Activated naive CD4-positive, alpha-beta T cell treated with anti-CD3 and anti-CD28 coated beads for 36 hours (primary cell): ENCODE measurements at places on chromosomes 11 and 22. TPM values are rescaled to one million over a fixed set of nuclear protein-coding genes. Genes with fewer than 3 reads are reported as not detected.

GRCh38 chr11:70912226-70912840 lies 340.0 kb downstream of the SHANK2 start:
- DNase-seq: peak; percentile 10

AP1B1 gene
- 52.2 TPM for total RNA-seq

NXPE1 gene
- total RNA-seq: not detected

DNA sequence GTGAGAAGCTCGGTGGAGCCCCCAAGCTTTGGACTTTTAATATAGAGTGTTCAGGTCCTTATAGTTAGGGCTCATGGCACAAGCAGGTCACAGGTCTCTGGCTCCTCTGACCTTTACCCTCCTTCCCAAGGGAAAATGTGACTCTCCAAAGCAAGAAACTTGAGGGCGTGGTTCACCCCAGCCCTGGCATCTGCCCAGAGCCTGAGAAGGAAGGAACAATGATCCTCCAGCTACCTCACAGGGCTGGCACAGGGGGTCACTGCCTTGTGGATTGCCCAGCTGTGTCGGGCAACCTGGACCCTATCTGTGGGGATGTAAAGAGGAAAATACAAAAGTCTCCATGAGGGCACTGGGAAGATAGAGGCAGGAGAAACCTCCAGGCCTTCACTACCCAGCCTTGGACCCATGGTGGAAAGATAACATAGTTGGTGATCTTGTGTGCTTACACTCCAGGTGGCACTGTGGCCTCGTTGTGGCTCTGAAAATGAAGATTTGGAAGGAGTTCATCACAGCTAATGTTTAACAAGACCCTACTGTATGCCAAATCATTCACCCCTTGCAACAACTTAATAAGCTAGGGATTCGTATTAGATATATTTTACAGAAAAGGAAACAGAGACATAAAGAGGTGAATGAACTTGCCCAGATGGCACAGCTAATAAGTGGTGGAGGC lies 3.8 kb upstream of the ZNF195 start:
- no peak for DNase-seq

DNA sequence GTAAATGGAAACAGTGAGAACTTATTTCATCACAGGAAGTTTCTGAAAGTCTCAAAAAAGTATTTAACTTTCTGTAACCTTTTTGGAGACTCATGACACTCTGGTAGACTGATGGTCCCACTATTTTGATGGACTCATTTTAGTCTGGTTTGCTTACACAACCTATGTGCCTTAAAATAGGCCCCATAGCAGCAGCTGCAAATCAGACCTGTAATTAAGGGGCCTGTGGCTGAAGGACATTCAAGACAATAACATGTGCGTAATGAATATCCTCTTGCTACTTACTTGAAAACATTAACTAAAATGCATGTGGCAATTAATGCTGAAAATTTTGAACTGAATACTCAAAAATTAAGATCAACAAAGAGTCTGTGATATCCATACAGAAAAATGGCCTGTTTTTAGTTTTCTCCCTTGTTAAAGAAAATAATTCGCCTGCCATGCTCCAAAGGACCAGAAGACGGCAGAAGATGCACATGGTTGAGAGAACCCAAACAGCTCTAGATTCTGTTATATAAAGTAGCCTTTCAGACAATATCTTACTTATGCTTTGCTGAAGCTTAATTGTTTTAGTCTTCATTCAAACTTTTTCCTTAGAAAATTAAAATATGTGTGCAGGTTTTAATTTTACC lies 568.5 kb downstream of the KCNA4 start:
- no peak for DNase-seq

GRCh38 chr11:86802601-86803051 lies 2.3 kb downstream of the PRSS23 start:
- DNase-seq: peak; percentile 38

DNA sequence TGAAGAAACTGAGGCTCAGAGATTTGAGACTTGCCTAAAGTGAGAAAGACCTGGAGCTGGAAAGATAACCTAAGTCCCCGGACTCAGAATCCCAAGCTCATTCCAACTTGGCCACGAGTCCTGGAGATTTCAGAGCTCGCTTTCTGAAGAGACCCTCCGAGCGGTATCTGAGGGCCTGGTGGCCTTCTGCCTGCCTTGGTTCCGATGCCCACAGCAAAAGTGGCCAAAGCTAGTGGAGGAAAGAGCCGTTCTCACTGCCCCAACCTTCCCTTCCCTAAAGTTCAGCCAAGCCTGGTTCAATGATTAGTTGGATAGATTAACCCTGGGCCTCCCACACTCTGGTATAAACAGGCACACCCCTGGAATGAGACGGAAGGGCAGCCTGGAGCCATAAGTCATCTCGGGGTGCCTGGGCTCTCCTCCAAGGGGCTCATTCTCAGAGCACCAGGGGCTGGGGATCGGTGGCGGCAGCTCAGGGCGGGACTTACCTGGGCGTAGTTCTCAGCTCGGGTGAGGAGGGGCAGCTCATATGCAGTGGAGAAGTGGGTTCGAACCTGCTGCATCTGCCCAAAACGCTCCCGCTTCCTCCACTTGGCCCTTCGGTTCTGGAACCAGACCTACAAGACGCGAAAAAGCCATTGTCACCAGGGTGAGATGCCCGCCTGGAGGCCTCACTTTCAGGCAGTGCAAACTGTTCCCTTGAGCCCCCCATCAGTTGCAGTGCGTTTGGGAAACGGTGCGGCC lies 42.8 kb downstream of the ALX4 start:
- DNase-seq: no peak

DCDC1 gene
- total RNA-seq: not detected

DNA sequence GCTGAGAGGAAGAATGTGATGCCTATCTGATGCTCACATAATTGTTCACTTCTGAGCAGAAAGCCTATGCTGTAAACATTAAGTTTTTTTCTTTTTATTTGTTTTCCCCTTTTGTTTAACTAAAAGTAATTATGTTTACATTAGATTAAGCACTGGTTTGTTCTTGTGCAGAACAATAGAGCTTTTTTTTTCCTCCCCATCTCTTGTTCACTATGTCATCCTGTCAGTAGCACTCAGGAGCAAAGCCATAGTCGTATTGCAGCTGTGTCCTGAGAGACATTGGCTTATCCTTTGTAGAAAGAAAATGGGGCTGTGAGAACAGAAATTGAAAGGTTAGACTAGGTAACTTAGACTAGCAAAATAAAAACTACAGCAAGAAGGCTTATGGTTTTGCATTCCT lies 301.8 kb upstream of the RAG2 start:
- no peak for DNase-seq

GRCh38 chr11:22671751-22672150 lies 5.3 kb downstream of the GAS2 start:
- no peak for DNase-seq

DNA sequence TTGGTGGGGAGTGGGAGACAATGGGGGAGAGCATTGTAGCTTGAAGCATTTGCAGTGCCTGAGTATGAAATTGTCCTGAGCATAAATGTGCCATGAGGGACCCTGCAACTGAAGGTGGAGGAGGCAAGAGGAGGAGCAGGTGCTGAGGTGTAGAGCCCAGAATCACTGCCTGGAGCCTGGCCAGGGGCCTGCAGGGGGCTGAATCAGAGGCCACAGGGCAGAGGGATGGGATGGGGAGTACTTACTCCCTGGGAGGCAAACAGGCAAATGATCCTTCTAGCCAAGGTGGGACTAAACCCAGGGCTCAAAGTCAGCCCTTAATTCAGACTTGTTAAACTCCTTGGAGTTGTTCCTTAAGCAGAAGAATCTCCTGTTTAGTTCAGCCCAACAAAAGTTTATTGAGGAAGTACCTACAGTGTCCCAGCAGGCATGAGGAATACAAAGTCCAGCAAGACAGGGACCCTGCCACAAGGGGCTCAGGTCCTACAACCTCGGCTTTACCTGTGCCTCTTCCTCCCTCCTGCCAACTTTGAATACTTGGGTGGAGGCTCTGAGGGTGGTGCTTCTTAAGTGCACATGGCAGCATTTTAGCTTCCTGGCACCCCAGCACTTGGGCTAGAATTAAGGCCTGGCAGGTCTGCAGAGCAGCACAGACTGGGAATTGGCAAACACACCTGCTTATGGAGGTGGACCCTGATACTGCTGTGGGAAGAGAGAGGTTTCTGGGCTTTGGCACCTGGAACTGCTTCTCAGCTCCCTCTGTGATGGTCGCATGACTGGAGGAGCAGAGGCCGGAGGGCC lies 20.0 kb downstream of the MICAL2 start:
- DNase-seq: no peak

GRCh38 chr11:12499071-12499470 lies 121.7 kb downstream of the PARVA start:
- no peak for DNase-seq

DNA sequence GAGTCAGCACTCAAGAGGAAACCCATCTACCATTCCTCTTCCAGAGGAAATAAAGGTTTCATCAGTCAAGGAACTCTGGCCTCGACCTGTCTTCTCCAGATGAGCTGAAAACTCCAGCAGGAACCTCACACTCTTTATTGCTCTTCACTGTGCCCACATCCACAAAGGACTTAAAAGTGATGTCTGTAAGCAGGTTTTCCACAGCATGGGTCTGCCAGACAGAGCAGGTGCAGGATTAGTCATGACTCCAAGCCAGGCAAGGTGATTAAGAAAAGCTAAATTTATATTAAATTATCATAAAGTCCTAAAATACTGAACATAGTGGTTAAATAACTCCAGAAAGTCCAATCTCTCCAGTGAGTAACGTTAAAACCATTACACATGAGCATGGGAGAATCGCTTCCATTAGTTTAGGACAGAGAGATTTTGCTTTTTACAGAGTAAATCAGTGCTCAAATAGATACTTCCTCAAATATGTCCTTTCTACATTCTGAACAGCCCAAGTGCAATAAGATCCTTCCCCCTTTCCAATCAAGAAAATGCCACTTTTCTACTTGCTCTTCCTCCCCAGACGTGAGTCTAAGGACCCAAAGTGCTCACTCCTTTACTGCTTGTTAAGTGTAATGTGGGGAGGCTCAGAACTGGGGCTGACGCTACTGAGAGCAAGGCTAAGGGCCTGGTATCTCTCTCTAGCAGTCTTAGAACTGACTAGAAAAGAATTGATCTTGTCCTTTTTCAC lies 10.7 kb upstream of the CKAP5 start:
- DNase-seq: no peak

- DNase-seq: no peak
Observed at GRCh38 chr22:36419912-36420882, 32.4 kb upstream of the MYH9 start.

INPP5J gene
- total RNA-seq: 0.17 TPM

DNA sequence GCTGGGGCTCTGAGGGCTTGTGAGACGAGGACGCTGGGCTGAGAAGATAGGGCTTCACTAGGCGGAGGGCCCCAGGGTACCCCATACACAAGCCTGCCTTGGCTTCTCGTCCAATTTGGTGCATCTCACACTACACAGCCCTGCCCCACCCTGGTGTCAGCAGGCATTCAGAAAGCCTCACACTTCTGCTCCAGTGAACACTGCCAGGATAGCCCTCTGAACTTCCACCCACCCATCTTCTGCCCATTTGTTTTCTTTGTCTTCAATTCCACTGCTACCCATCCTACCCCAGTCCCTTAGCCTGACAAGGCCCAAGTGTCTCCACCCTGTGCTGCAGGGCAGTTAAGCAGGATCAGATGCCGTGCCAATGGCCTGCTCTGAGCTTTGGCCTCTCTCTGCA lies 1.9 kb upstream of the BUD13 start:
- DNase-seq: no peak

ACR gene
- not detected for total RNA-seq

RAPSN gene
- total RNA-seq: not detected

AGBL2 gene
- 1.3 TPM for total RNA-seq

P2RX3 gene
- total RNA-seq: not detected
